MG63 (cell line): ENCODE measurements at places on chromosomes 16 and 17. TPM values are rescaled to one million over a fixed set of nuclear protein-coding genes. Genes with fewer than 3 reads are reported as not detected.

BEAN1 gene
- total RNA-seq, result 0.56 TPM in 1 of 2 replicates, not detected in the other

GRCh38 chr17:4901108-4901647, 1.7 kb downstream of the CHRNE start:
- no peak for DNase-seq

GRCh38 chr17:38747463-38748148, 530 bp downstream of the PCGF2 start:
- DNase-seq, result peak; percentile 58

- no peak for DNase-seq
Measured at GRCh38 chr17:76124582-76125390, 16.3 kb downstream of the FOXJ1 start.

- no peak for DNase-seq
Measured at GRCh38 chr16:1206786-1207185, 18.3 kb downstream of the TPSG1 start.

DNA sequence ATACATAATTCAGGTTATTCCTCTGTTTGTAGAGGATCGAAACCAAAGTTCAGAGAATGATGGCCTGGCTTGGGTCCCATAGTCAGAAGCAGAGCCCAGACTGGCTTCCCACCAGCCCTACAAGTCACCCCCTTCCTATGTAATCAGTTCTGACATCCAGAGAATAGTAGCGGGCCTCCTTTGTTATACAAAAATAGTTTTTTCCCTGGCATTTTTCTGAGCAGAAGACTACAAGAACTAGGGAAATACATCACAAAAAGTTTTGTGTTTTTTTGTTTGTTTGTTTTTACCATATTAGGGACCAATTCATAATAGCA, 19.2 kb downstream of the ATPAF2 start:
- DNase-seq, result no peak

- DNase-seq, result peak; percentile 34
Measured at GRCh38 chr16:68732042-68732680, 4.9 kb upstream of the CDH1 start.

DNA sequence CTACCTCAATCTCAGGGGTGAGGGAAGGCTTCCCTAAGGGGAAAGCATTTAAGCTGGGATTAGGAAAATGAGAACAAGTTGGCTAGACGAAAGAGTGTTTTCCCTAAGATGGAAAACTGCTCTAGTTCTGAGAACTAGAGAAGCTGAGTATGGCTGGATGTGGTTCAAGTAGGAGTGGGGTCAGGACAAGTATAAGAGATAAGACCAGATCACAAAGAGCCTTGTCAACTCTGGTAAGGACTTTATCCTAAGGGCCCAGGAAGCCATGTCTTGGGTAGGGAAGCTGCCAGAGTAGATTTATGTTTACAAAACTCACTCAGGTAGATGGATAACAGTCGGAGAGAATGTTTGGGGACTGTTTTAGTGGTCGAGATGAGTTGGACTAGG, 1.7 kb downstream of the ANKS4B start:
- no peak for DNase-seq

GRCh38 chr17:82043507-82043906, 6.0 kb upstream of the DCXR start:
- no peak for DNase-seq
